Stimulated activated CD8-positive, alpha-beta memory T cell treated with anti-CD3 and anti-CD28 coated beads, Interleukin-2, amount 100 ng/mL, for 1 hour (primary cell): ENCODE measurements at places on chromosomes 5 and 9.

- DNase-seq: no peak
These were observed 749.8 kb upstream of the CDH9 start for GRCh38 chr5:27788184-27788583.

GRCh38 chr9:125943831-125944230 is 196.7 kb downstream of the PBX3 start:
- DNase-seq: no peak

DNA sequence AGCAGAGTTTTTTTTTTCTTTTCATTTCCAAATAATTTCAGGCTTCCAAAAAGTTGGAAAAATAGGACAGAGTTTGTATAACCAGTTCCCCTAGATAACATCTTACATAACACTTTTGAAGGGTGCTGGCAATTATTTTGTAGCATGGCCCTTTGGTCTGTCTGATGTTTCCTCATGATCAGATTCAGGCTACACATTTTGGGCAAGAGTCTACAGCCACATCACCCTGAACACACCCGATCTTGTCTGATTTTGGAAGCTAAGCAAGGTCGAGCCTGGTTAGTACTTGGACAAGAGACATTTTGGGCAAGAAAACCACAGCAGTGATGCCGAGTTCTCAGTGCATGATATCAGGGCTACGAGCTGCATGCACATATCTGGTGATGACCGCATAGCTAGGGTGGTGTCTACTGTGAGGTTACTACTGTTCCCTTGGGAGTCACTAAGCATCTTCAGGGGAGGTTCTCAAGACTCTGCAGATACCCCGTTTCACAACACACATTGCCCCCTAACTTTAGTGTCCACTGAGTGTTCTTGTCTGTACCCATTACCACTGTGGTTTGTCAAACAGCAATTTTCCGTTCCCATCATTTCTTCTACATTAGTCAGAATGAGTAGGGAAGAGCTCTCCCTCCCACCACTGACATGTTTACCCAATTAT is 86.2 kb downstream of the TTC39B start:
- no peak for DNase-seq

GRCh38 chr9:102550266-102550665 is 444.9 kb upstream of the CYLC2 start:
- no peak for DNase-seq

- no peak for DNase-seq
These were observed 123.5 kb upstream of the SLCO6A1 start for GRCh38 chr5:102622262-102622661.

DNA sequence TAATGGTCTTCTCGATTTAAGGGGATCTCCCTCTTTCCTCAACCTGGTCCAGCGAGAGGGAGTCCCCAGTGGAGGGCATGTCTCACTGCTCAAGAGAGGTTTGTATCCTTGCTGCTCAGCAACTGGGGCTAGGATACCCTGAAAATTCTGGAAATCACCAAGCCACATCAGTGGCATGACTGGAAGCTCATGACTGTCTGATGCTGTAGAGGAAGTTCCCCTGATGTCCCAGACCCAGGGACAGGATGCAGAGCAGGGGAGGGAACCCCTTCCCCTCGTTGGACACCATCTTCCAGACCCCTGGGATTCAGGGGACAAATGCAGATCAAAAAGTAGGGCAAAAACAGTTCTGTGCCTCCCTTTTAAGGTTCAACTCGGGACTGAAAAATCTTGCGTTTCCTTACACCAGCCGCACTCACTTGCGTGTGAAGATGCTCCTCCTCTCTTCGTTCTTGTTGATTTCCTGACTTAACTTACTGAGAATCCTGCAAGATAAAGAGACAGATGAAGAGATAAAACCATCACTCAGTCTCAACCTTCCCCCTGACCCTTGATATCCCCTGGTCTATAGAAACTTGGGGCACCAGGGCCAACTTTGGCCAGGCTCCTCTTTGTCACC is 22.1 kb downstream of the LCP2 start:
- DNase-seq: no peak

GRCh38 chr9:128637656-128638055 is 19.0 kb downstream of the DYNC2I2 start:
- no peak for DNase-seq

GRCh38 chr5:137833463-137833862 is 34.2 kb upstream of the MYOT start:
- DNase-seq: no peak

DNA sequence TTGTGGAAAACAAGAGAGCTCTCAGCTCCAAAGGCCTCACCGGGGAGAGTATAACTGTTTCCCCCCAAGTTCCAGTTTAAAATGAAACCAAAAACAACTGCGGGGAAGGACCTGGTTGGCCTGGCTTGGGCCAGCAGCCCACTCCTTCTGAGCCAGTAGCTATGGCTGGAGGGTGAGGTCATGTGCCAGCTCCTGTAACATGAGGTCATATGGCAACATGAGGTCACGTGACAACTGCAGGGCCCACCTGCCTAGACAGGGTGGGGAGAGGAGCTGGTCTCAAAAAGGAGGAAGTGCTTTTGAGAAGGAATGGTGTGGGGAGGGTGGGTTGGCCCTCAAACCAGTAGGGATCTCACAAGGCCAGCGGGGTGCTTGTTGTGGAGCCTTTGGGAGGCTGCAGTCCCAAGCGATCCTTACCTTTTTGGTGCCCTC is 29.3 kb upstream of the CRB2 start:
- no peak for DNase-seq

DNA sequence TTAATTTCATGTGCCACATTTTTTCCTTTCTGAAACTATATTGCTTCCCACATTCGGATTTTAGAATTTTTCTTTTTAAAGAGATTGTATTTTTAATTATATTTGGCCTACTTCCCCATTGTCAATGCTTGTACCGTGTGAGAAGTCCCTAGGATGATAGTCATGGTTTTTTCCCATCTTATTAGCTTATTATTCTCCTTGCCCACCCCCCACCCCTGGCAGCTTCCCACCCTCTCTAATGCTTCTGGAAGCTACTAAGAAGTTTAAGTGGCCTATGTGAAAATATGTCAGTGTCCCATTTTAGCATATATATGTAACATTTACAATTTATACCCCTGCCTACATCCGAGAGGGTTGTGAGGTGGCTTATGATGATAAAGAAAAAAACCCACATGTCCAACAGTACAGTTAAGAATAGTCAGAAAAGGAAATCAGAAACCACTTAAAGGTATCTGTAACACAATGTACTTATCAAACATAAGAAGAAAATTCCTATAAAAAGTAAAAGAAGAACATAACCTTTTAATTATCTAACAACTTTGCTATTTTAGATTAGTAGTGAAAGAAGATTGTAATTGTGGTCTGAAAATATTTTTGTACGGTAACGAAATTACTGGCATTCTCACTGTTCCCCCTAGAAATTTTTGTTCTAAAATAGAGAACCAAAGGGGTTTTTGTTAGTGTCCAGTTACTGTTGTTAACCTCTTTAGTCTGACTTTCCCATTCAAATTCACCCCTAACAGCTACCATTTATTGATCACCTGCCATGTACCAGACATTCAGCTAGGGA is 62.1 kb downstream of the SLC44A1 start:
- no peak for DNase-seq

DNA sequence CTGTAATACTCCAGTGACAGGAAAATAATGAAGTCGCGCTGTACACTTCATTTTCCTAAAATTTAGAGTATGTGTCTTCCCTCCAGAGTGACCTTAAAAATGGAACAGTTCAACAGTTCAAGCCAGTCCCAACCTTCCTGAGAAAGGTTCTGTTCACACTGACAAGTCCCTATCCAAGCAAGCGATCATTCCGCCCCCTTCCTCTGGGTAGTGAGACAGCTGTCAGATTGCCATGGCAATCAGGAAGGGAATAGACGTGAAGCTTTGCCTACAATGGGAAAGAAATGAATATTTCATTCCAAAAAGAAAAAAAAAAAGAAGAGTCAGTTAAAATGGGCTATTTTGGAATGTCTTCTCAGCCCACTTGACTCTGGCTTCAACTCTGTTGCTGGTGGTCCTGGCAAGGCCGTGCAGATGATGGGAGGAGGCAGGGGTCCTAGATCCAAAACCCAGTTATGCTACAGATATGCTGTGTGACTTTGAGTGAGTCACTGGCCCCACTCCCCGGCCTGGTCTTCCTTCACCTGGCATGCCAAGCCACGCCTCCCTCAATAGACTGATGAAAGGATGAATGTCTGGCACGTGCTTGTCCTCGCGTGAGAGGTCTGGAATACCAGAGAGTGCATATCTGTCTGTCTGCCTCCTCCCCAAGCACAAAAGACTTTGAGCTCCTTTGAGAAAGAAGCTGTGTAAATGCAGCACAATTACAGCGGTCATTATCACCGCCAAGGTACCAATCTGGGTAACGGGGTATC is 165.8 kb upstream of the WWC1 start:
- DNase-seq: no peak

GRCh38 chr9:87065981-87066380 is 118.7 kb upstream of the GAS1 start:
- DNase-seq: no peak

- no peak for DNase-seq
These were observed 36.6 kb upstream of the MYORG start for GRCh38 chr9:34413231-34413852.

DNA sequence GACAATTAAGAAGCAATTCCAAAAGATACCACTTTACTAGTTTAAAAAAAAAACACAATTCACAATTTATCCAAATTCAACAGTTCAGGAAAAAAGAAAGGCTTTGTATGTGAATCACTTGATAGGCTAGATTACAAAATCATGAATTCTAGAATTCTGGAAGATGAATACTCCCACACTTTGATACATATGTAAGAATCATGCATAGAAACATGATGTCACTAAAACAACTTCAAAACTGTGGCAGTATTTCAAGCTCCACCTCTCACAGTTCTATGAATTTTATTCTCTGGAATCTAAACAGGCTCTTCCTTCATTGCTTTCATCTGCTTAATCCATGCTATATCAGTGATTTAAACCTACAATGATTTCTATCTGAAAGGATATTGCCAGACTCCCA is 51.0 kb downstream of the GNAQ start:
- DNase-seq: no peak

DNA sequence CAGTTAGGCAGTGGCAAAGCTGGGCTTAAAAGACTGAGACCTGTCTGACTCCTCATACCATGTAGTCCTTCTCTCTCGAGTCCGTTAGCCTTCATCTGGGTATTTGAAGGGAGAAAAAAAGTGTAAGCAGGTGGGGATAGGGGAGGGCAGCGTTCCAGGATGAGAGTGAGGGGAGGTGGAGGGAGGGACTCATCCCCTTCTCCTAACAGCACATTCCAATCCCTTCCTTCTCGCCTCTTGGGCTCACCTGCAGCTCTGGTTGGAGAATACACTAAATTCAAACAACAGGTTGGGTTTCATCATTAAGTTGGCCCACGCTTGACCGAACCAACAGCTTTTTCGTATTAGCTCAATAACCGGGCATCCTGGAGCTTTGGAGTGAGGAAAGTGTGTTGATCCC is 3.6 kb downstream of the NEURL1B start:
- DNase-seq: no peak

DNA sequence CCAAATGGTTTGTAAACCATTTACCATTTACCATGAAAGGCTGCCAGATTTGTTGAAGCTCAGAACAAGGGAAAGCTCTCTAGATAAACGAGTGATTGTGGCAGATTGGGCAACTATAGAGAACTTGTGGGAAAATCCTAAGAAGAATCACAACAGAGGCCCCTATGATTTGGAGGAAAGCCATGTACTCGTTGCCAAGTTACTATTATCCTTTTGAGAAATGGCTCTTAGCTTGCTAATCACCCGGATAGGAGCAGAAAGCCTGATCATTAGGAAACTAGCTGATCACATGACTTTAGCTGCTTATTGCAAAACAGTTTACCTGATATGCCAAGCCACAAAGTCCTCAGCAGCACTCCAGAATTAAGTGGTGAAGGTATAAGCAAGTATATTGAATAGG is 23.5 kb upstream of the ATG10 start:
- DNase-seq: no peak

- DNase-seq: no peak
These were observed 102.7 kb upstream of the CD180 start for GRCh38 chr5:67299231-67299735.

DNA sequence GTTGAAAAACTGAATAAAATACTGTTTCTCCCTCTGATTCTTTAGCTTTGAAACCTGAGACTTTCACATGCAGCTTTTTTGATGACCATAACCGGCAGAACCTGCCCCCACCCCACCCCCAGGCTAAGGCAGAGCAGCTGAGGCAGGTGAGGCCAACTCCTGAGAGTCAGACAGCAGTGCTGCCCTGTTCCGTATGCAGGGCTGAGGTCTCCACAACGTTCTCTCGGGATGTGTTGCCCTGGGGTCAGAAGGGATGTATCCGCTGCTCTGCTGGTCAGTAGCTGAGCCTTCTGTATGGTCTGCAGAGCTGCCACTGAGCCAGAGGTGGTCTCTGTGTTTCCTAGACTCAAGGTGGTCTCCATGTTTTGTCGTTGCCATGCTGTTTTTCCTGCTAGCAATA is 190.5 kb downstream of the AOPEP start:
- DNase-seq: no peak

DNA sequence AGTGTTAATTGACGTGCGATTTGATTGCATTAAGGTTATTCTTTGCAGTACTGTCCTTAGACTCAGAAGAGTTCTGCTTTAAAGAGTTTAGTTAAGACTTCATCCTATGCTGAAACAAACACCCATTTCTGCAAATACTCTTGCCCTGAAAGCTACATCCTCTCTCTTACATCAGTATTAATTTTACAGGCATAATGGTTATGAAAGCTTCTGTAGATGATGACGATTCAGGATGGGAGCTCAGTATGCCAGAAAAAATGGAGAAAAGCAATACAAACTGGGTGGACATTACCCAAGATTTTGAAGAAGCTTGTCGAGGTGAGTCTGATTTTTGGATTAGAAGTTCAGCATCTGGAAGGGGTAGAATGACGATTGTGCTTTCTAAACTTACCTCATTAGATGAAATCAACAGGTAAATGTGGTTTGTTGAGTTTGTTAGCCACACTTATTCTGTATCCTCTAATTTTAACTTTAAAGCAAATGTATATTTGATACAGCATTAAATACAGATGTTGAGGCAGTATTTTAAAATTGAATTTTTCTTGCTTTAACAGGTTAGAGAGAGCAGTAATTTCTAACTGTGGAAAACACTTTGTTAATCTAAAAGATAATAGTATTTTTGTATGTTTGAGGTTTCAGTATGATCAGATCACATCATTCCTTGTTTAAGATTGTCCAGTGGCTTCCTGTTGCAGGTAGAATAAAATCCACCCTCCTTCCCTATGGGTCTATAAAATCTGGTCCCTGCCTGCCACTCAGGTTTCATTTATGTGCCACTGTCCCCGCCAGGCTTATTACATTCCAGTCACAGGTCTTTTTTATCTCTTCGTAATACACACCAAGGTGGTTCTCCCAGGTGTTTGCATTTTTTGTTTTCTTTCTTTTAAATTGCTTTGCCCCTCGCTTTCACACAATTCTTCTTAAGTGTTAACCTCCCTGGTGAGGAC is 1.3 kb downstream of the NAA35 start:
- DNase-seq: no peak
